ENCODE measurements at places on chromosomes 12 and 14.

- DNase-seq: no peak
Observed at GRCh38 chr14:50573862-50574261, 13.9 kb downstream of the ATL1 start.

- no peak for DNase-seq
Observed at GRCh38 chr14:75941030-75941429, 40.8 kb downstream of the TGFB3 start.

DNA sequence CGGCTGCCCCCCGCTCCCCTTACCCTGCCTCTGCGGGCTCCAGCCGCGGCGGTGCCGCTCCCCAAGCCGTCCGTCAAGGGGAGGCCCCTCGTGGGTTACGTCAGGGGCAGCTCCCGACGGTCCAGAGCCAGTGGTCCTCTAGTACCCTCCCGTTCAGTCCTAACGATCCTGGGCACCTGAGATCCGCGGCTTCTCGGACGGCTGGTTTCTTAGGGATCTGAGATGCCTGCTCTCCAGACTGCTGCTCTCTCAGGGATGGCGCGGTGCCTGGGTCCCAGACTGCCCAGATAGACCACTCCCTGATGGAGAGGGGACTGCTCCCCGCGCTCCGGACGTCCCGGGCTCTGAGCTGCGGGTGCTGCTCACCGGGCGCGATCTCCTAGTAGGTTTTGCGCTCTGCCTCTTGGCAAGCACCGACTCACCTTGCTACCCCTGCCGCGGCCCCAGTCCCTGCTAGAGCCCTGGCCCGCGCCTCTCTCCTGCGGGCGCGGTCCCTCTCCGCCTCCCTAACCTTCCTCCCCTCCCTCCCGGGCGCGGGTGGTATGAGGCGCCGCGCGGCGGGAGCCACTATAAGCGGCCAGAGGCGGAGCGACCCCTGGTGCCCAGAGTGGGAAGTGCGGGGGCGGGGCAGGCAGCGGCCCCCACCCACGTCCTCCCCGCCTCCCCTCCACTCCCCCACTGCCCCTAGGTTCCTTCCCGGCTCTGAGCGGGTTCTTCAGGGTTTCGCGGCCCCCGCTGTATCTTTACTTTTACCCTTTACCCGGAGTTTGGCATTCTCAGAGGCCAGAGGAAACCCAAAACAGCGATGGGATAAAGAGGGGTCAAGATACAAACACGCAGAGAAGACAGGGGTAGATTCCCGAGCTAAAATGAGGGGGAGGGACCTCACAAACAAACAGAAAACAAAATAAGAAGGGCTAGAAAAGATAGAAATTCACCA lies at the start of gene C1QL4:
Gene C1QL4 (minus strand): TSS at position 544 of the 940 bp plus-strand sequence. CDS start 711 bp downstream, outside the sequence.
- peak; percentile 89 for DNase-seq

- DNase-seq: no peak
Observed at GRCh38 chr14:85241022-85241855, 288.7 kb upstream of the FLRT2 start.

DNA sequence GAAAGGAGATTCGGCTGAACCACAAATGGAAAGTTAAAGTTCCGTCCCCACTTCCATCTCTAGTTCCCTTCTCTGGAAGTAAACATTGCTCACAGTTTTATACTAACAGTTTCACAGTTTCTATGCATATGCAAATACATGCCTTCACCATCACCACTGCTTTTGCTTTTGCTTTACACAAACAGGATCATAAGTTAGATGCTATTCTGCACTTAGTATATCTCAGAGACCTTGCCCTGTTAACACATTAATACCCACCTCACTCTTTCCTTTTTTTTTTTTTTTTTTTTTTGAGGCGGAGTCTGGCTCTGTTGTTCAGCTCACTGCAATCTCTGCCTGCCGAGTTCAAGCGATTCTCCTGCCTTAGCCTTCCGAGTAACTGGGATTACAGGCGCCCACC lies 890 bp downstream of the TEP1 start:
- no peak for DNase-seq

DNA sequence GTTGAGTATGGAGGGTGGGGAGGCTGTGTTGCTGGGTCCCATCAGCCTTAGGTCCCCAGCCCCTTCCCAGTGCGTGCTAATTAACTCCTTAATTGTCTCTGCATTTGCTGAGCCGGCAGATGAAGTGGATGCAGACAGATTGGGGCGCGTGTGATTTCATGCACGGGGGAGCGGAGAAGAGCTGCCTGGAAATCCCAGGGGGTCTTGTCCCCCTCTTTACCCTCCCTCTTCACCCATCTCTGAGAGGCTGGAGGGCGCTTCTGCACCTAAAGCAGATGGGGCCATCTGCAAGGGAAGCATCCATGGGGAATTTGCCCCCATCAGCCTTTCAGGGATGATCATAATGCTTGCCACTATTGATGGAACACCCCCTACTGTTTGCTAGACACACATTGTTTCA lies 4.4 kb upstream of the ASIC1 start:
- DNase-seq: no peak

DNA sequence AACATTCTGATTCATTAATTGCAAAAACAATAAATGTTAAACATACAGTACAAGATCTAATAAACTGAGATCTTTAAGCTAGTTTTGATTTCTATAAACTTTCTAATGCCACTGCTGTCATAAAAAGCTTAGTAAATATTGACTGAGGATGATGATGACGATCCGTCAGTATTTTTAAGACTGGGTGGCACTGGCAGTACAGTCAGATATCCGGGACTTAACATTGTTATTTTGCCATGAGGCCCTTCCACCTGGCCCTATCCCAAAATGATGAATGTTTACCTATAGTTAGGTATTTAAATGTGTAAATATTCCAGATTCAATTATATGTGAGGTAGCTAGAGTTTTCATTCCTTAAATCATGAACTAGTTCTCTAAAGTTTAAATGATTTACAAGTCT lies 158.5 kb downstream of the FOXA1 start:
- DNase-seq: no peak

DNA sequence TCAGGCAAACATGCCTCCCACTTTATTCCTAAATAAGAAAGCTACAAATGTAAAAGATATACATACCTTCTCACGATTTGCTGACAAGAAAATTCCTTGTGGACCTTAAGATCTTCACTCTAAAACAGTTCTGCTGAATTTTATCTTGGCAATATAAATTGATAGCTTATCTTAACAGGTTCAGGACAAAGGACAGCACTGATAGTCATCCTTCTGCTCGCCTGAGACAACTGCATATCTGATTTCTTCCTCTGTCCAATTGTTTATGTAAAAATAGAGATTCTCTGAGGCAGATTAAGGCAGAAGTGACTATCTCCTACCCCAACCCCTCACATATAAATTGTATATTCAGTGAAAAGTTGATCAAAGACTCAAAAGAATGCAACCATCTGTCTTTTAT lies 44.9 kb downstream of the CAPZA3 start:
- DNase-seq: no peak

DNA sequence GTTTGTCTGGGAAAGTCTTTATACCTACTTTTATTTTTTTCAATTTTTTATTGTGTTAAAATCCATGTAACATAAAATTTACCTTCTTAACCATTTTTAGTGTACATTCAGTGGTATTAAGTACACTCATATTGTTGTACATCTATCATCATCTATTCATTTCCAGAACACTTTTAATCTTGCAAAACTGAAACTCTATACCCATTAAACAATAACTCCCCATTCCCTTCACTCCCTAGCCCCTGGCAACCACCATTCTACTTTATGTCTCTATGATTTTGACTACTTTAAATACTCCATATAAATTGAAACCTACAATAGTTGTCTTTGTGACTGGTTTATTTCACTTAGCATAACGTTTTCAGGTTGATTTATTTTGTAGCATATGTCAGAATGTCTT lies 131.9 kb upstream of the SLC38A2 start:
- DNase-seq: no peak

GRCh38 chr14:76941544-76941943 lies 87.0 kb downstream of the IRF2BPL start:
- DNase-seq: no peak

DNA sequence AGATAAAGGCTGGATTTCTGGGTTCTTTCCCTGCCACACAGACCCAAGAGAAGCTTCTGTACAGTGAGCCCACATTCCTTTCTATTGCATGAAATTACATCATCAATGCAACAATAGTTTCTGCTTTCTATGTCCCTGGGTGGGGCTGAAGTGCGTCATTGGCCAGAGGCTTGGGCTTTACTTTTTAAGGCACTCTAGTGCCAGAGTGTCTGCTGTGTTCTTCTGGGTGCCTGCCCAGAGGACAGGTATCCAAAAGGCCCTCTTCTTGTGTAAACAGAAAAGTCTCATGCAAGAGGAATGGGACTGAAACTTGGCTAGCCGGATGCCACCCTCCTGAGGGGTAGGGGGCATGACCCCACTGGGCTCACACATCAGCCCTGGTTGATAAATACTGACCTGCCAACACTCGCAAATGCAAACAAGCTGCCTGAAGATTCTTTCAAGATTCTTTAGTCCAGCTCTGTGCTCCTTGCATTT lies 5.9 kb downstream of the KRT86 start:
- DNase-seq: no peak

GRCh38 chr12:109820816-109821381 lies 12.3 kb downstream of the TRPV4 start:
- DNase-seq: no peak

DNA sequence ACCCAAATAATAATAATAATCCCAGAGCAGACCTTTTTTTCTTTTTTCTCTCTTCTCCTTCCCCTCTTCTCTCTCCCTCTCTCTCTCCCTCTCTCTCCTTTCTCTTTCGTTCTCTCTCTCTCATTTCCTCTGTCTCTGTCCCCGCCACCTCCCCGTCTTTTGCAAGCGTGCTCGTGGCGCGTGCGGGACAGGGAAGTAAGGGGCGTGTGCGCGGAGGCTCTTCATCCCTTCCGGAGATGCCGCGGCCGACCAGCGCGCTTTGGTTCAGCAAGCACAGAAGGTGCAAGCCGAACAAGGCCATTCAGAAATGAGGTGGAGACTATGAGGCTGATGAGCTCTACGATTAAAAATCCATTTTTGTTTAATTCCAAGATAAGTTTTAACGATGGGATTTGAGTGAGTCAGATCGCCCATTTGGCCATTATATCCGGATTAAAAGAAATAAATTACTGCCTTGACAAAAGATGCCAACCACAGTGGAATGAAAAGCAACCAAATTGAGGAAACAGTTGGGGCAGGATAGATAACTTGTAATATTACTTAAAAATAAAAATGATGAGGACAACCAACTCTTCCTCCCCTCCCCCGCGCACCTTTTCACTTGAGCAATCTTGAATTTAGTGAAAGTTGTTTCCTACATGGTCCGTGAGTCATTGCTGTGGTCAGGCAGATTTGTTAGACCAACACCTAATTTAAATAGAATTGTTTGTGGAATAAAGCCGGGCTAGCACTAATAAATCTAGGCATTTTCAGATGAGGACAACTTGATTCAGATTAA lies 1.2 kb upstream of the AMIGO2 start:
- no peak for DNase-seq

GRCh38 chr12:121849665-121850064 lies 9.0 kb downstream of the HPD start:
- DNase-seq: no peak

DNA sequence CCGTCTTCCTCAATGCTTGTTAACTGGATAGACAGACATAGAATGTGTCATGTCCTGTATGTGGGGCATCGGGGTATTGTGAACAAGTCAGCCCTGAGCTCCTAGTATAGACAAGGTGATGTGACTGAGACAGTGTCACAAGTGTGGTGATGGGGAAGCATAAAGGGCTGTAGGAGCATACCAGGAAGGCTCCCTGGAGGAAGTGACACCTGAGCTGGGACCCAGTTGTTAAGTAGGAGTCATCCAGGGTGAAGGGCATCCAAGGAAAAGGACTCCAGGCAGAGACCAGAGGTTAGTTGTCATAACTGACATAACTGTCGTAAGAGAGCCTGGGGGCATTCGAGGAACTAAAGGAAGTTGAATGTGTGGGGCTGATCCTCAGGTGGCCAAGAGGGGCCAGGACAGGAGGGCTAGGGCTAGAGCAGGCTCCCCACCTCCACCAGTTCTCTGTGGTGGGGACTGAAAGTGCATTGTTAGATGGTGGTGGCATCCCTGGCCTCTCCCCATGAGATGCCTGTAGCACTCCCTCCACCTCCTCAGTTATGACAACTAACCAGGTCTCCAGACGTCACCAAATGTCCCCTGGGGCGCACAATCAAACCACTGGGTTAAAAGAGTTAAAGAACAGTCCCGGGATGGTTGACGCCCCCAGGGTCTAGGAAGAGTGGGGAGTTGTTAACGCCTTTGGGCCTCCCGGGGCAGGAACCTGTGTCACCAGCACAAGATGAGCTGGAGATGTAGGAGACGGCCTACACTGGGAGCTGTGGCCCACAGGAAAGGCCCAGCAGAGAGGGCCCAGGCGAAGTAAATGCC lies 2.4 kb downstream of the FICD start:
- no peak for DNase-seq

DNA sequence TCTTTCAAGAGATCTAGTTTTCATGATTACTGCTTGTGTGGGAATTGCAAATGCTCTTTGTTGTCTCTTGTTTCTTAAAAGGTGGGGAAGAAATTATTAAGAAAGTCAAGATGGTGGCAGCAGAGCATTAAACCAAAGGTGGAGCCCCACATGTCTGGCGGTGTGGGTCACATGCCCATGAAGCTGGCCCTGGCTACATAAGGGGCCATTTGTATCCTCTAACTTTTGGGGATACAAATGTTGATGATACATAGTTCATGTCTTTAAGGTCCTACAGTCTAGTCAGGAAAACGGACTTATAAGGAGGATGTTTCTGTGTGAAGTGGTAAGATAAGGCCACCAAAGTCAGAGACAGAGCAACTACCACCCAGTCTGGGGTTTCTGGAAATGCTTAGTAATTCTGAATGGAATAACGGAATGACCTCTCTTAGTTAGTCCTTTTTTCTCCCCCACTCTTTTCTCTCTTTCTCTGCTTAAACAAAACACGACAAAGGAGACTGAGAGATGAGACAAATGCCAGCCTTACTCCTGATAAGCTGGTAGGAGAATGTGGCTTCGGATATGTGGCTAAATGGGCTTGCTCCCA lies 39.9 kb upstream of the PTHLH start:
- no peak for DNase-seq

GRCh38 chr12:19189522-19189921 lies 60.0 kb downstream of the PLEKHA5 start:
- DNase-seq: no peak

GRCh38 chr14:92925446-92925845 lies 2.5 kb downstream of the CHGA start:
- DNase-seq: no peak

GRCh38 chr12:24947541-24948419 lies 1.1 kb downstream of the BCAT1 start:
- no peak for DNase-seq

DNA sequence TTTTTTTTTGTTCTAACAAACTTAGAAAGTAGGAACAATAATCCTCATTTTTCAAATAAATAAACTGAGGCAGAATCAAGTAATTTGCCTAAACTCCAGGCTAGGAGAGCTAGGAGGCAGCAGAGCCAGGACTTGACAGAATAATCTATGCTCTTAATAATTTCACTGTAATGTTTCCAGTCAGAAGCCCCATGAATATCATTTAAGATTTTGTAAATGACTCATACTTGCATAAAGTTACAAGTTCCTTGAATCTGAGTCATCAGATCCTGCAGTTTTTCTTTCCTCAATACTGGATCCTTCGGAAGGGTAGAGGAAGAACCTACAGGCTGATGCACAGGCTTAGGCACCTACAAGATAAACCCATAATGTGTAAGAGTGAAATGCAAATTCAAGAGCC lies 29.0 kb downstream of the CAPRIN2 start:
- DNase-seq: no peak

- DNase-seq: no peak
Observed at GRCh38 chr14:56199982-56200577, 81.9 kb downstream of the PELI2 start.

GRCh38 chr14:65010211-65010931 lies 23.7 kb downstream of the FNTB start:
- no peak for DNase-seq

Data from left hindlimb (tissue), 1 donor.